RKO (cell line): ENCODE measurements at places on chromosomes 7 and 10.
A peak's percentile ranks its signal among the peaks of the same experiment; 100 is the strongest.

DNA sequence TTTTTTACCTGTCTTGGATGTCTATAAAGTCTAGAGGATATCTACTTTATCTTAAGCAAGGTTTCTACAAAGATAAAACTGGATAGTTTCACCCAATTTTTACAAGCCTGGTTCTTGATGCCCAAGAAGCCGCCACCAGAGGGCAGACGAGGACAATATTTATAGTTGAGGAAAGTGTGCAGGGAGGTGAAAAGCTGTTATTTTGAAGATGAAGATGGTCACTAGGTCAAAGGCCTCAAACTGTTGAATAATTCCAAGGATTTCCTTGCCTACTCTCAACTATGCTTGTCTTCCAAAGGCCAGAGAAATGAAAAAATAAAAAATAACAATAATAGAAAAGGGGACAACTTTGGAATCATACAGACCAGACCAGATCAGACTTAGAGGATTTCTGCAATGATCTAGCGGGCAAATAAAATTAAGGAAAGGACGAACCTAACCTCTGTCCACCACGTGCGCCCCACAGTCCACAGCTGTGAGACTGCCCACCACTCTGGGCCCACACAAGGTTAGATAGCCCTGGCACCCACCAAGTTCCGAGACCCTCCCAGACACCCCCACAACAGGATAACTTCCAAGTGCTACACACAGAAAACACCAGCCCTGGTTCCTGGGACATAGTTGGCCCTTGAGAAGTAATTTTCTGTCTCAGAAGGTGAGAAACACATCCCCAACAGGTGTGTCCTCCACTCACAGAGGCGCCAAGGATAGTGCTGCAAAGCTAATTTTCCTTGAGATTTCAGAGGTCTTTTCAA is 2.8 kb downstream of the PKD1L1 start:
- peak; percentile 68 for DNase-seq

- peak; percentile 23 for DNase-seq
Observed at GRCh38 chr10:132886211-132887099, 55.9 kb downstream of the CFAP46 start.

DNA sequence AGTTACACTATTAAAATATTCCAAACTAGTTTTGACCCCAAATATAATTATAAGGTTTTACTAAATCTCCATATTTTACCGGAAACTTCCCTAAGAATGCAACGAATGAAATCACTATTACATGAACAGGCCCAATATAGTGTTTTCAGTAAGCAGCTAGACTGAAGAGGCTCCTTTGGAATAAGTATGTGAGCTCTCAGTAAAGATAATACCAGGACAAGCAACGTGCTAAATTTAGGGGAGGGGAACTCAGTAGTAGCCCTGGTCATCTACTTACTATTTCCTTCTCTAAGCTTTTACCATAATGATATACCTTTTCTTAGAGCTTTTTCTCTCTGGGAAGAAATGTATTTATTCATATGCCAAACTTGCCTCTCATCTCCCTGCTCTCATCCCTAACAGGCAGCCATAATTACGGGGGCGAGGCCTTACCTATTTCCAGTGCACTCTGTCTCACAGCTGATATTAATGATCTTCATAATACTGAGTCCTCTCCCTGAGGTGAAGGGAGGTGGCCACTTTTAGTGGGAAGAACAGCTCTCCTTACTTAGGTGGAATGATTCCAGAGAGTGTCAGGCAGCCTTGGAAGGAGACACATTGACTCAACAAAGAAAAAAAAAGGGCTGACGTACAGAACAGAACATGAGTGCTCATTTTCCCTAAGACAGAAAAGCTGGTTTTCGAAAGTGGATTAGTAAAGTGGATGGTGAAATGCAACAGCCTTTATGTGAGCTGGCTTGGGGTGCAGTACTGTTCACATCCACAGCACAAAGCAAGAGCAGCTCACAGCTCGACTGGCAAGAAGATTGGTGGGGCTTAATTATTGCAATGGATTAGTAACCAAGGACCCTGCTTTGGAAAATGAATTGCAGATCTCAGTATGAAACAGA is 165.4 kb downstream of the GLI3 start:
- DNase-seq, result peak; percentile 29

- DNase-seq, result no peak
Observed at GRCh38 chr10:130174328-130174727, 38.1 kb downstream of the GLRX3 start.

GRCh38 chr10:112343056-112343806 is 30.7 kb upstream of the ACSL5 start:
- DNase-seq, result no peak

- DNase-seq, result no peak
Observed at GRCh38 chr7:26265499-26266075, 26.1 kb upstream of the SNX10 start.

- no peak for DNase-seq
Observed at GRCh38 chr7:49279891-49280290, 355.5 kb downstream of the CDC14C start.

DNA sequence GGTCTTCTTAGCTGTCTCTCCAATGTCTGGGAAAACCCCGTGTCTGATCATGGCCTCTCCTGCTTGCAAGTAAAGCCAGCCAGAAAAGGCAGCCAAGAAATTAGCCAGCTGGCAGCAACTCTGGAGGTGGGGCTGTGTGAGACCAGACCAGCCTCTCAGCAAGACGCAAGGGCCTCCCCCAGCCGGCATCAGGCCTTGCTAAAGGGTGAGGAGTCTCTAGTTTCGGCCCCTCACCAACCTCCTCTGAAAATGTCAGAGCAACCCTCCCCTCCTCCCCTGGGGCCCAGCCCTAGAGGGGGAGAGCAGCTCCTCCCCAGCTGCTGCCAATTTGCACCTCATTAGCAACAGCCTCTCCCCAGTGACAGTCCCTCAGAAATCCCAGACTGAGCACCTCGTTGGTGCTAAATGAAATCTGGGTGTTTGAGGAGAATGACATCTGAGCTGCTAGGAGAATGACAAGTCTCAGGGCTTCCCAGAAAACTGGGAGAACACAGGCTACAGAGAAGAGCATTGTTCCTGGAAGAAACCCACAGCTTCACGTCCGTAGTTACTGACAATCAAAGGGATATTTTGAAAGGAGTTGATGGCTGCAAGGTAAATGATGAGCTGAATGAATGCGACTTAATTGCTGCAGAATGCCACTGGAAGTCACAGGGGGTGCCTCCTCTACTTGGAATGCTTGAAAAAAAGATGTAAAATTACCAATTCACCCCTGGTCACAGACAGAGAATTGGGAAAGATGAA is 25.9 kb downstream of the DGKI start:
- DNase-seq, result no peak

- no peak for DNase-seq
Observed at GRCh38 chr7:4707217-4707741, 25.2 kb downstream of the FOXK1 start.

- DNase-seq, result no peak
Observed at GRCh38 chr10:98272656-98273055, 4.7 kb upstream of the LOXL4 start.

GRCh38 chr7:71974611-71975010 is 437.5 kb downstream of the CALN1 start:
- no peak for DNase-seq

GRCh38 chr10:30436671-30437030 is 2.7 kb downstream of the MAP3K8 start:
- no peak for DNase-seq

- no peak for DNase-seq
Observed at GRCh38 chr10:36597756-36598320, 527.6 kb upstream of the ANKRD30A start.

DNA sequence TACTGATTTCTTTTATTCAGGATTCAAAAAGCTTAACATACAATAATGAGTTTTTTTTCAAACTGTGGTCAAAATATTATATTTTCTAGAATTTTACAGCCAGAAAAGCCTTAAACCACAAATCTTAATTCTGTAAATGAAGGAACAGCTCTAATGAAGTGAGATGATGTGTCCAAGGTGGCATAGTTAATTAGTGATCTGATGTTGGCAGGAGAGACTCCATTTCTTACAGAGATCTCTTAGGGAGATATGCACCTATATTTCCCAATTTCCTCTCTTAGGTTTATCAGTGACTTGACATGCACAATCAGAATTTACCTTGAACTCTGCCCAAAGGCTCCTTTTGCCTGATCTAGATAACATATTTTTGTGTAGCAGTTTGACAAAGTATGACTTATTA is 211.1 kb upstream of the ZNF804B start:
- DNase-seq, result no peak

DNA sequence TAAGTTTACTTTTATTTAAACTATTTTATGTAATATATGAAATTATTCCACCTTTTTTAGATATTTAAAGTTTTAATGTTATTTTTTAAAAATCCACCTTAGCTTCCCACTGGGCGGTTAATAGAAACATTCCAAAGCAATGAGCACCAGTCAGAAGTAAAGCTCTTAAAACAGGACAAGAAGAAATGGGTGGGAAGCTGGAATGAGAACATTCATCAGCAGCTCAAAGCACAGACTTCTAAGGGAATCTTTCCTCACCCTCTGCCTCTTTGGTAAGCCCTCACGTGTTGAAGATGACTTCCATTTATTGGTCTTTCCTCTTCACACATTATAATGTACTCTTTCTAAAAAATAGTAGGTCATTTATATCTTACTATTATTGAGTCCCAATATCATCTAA is 3.1 kb downstream of the AGMO start:
- no peak for DNase-seq

- DNase-seq, result no peak
Observed at GRCh38 chr7:91789086-91789485, 91.4 kb downstream of the MTERF1 start.

DNA sequence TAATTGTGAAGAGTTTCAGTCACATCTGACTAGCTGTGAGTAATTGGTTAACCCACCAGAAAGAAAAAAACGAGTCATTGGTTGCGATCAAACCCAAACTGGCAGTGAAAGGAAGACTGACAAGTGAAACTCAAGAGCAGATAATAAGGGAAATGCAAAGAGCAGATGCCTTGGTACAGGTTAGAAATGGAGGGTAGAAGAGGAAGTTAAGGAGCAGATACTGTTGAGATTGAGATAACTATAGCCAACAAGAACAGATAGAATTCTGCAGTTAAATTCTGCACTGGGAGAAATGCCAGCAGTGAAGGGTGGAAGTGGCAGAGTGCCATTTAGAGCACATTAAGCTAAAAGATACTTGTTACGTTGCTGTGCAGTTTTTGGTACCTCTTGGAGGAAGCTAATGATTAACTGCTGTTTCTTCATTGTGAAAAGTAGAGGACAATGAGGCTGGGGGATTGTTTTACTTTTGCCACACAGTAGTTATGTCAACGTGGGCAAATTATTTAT is 65.8 kb downstream of the CDK13 start:
- peak; percentile 18 for DNase-seq

GRCh38 chr10:43322331-43322730 is 49.1 kb upstream of the FXYD4 start:
- DNase-seq, result no peak

DNA sequence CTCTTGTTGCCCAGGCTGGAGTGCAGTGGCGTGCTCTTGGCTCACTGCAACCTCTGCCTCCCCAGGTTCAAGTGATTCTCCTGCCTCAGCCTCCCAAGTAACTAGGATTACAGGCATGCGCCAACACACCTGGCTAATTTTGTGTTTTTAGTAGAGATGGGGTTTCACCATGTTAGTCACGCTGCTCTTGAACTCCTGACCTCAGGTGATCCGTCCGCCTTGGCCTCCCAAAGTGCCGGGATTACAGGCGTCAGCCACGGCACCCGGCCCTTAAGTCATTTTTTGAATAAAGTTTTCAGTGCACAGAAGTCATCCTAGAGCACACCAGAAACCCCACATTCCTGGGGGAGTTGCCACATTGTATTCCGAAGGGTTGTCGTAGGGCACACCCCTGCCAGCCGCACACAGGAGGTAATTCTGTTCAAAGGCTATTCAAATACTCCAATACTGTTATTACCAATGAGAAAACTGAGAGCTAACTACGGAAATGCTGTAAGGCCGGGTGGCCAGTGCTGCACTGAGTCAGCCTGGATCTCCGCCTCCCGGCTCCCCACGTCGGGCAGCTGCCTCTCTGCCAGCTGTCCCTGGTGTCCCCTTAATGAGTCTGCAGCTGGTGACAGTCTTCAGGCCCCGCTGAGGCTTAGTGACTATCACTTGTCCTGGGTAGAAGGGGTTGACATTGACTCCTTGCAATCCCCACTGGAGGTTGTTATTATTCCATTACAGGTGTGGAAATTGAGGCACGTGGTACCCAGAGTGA is 8.6 kb upstream of the RFC2 start:
- DNase-seq, result no peak

GRCh38 chr7:22572937-22573336 is 72.9 kb upstream of the STEAP1B start:
- DNase-seq, result no peak

DNA sequence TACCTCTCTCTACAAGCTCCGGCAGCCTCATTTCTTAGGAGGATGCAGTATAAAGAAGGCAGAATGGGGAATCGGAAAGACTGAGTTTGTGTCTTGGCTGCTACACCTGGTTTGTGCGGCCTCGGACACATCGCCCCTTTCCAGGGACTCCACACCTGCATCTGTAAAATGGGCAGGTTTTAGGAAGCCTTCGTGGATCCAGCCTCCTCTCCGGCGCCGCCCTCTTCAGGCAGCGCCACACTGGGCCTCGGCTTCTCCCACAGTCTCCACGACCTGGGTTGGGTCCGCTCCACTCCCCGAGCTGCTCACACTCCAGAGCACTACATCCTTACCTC is 341 bp downstream of the GOT1 start:
- DNase-seq, result no peak

GRCh38 chr7:27553273-27553672 is 109.4 kb downstream of the HIBADH start:
- DNase-seq, result no peak

- peak; percentile 30 for DNase-seq
Observed at GRCh38 chr10:60114765-60115586, 208.6 kb upstream of the CCDC6 start.

DNA sequence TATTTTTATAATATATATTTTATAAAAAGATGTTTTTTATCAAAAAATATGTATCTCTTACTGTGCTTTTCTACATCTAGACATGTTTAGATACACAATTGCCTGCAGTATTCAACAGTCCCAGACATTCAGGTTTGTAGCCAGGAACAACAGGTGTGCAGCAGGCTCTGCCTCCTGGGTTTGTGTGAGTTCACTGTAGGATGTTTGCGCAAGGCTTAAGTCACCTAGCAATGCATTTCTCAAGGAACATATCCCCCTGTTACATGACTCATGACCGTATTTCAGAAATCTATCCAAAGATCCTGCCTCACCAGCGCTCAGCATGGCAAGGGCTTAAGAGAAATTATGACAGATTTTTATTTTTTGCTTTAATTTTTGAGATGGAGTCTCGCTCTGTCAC is 41.5 kb downstream of the PITRM1 start:
- DNase-seq, result no peak

- peak; percentile 15 for DNase-seq
Observed at GRCh38 chr10:112246-112645, 23.0 kb upstream of the ZMYND11 start.

- DNase-seq, result peak; percentile 41
Observed at GRCh38 chr10:5659702-5660528, 6.5 kb downstream of the ASB13 start.

DNA sequence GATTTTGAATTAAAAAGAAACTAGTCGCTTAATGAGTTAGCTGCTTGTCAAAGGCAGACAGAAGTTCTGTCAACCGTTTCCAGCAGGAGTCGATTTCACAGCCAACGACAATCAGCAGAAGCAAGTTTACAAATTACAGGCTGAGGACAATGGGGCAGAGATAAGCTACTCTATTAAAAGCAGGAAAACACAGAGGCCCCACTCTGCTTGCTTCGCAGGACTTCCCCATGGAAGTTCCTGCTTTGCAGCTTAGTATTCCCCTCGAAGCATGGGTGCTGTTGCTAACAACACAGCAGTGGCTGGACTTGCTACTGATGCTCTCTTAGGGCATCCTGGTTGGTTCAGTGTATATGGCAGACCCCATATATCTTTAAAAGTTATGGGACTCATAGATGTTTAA is 50.8 kb upstream of the KLF6 start:
- DNase-seq, result no peak

GRCh38 chr10:11089272-11089671 is 71.6 kb downstream of the CELF2 start:
- DNase-seq, result no peak
